ENCODE measurements at places on chromosomes 3 and 15.
A peak's percentile ranks its signal among the peaks of the same experiment; 100 is the strongest.

DNA sequence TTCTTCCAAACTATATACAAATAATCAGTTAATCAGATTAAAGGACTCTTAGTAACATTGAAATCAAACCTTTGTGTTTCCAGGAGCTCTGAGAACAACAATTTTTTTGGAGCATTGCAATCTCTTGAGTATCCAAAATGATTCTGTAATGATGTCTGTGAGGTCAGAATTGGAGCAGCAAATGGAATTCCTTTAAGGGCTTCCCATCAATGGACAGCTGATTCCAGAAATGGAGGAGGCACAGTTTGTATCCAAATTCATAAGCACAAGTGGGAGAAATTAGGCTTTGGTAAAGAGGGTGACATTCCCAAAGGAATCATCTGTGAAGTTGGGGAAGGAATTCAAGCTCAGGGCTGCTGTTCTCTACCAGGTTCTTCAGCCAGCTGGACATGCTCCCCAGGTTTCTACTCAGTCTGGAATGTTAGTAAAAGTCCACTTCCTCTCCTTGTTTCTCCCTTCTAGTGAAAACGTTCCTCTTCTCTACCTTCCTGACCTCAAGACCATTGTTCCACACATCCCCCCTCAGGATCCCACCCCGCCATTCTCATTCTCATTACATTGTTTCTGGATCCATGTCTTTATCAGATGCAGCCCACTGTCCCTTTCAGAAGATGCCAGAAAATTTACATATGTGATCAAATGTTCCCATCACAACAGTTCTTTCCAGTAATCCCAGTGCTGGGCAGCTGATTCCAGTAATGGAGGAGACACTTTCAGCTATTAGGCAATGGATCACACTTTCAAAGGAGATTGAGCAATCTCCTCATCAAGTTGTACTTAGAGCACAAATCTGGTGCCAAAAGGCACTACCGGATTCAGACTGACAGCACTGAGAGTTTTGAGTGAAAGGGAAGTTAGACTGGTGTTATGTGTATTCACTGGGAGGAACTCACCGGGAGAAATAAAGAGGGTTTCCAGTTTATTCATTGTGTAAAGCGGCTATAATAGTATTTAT is 391.3 kb upstream of the TPRG1 start:
- DNase-seq, result no peak

GRCh38 chr3:10846657-10846975 is 30.6 kb downstream of the SLC6A11 start:
- DNase-seq, result no peak

DNA sequence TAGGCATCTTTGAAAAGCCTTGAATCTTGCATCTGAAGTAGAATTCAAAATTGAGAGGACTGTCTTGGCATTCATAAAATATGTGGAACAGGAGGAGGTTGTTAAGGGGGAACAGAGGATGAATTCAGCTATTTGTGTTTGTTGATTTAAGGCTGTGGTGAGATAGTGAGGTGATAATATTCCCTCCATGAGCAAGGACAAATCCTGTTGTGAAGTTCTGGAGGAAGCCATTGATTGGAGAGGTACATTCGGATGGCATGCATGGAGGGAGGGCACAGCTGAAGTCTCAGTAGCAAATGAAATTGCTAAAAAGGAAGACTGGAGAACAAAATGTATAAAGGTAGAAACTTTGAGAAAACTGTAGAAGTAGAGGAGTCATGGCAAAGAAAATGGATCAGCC is 443.8 kb downstream of the NLGN1 start:
- DNase-seq, result no peak

DNA sequence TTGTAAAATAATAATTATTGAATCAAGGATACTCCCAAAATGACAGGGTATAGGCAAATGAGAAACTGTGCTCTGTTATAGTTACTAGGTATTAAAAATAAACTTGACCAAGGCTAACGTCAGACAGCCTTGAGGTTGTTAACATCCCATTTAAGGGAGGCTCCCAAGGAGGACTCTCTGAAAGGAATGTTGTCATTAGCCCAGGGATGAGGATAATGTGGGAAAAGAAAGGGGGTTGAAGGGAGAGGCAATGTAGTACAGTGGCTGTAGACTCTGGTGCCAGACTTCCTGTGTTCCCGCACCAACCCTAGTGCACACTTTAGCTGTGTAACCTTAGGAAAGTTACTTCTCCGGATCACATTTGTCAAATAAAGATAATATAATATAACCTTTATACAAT is 47.0 kb upstream of the RARB start:
- no peak for DNase-seq

- DNase-seq, result no peak
These were observed 439.0 kb upstream of the ADAMTS9 start for GRCh38 chr3:65126527-65127410.

GRCh38 chr3:17359911-17360310 is 382.5 kb downstream of the TBC1D5 start:
- DNase-seq, result no peak

GRCh38 chr15:83971992-83972391 is 263.6 kb upstream of the GOLGA6L4 start:
- no peak for DNase-seq

GRCh38 chr3:101936419-101937356 is 87.4 kb downstream of the NFKBIZ start:
- DNase-seq, result peak; percentile 11

DNA sequence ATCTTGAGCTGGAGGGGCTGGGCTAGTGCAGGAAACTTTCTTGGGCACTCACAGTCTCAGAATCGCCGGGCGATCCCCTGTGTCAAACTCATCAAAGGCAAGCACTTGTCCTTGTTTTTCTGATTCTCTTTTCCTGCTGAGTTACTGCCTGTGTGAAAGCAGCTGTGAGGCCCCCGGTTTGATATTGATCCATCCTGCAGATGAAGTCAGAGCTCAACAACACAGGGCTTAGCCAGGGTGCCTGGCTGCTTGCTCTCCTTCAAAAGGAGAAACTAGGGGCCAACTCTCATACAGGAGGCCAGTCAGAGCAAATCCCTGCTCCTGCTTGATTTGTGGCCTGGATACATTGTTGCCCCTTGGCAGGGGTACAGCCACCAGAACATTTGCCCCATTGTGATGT is 22.9 kb downstream of the CLSTN2 start:
- no peak for DNase-seq

- no peak for DNase-seq
These were observed 131.0 kb downstream of the MEX3B start for GRCh38 chr15:81914734-81915256.

- DNase-seq, result no peak
These were observed 2.6 kb downstream of the GP5 start for GRCh38 chr3:194396539-194396858.

Measured in GOT3 (cell line).